ENCODE measurements at places on chromosomes 1 and 21. TPM values are rescaled to one million over a fixed set of nuclear protein-coding genes. Genes with fewer than 3 reads are reported as not detected.

- no peak for DNase-seq
Observed at GRCh38 chr1:42732126-42732680, 7.8 kb downstream of the CLDN19 start.

DNA sequence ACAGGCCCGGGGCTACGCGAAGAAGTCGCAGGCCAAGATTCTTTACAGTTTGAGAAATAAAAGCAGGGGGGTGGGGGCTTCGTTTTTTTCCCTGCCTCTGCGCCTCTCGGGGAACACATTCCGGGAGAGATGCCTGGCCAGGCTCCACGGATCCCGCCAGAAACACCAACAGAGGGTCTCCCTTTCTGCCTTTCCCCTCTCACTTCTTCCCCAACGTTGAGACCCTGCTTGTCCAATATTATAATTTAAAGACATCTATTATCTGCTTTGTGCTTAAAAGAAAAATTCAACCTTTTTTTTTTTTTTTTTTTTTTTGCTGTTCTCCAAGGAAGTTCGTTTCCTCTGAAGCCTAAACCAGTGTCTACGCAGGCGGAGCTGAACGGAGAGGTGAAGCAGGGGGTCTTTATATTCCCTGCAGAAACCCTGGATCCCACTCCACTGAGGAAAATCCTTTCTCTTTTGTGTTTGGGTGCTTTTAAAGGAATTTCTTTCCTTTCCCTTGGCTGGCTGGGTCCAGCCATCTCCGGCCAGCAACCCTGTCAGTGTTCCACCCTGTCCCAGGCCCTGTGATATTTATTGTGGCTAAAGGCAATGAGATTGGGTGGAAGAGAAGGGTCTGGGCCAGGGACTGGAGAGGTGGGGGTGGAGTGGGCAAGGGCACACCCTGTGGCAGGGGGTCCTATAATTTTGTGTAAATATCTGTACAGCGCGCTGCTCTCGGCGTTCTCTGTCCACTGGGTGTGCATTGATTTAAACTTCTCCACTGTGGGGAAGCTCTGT is 2.2 kb downstream of the FOXD2 start:
- DNase-seq = no peak

Gene TOMM40L
- 9.6 TPM for polyA plus RNA-seq

DNA sequence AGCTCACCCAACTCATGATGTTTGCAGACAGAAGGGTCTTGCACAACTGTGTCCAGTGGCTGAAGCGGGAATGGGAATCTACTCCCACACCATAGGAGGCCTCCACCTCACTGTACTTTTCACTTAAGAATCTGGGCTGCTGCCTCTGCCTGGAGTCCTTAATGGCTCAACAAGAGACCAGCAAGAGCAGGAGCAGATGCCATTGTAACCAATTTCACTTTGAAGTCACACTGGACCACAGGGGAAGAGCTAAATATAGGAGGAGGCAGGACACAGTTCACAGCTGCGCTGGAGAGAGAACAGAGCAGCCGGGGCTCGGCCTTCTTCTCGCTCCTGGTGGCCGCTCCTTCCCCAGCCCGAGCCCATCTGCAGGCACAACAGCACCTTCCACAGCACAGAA is 120.4 kb downstream of the SIPA1L2 start:
- no peak for DNase-seq

- no peak for DNase-seq
Observed at GRCh38 chr1:247295274-247295684, 36.4 kb downstream of the ZNF496 start.

Gene PDZK1IP1
- not detected for polyA plus RNA-seq

DNA sequence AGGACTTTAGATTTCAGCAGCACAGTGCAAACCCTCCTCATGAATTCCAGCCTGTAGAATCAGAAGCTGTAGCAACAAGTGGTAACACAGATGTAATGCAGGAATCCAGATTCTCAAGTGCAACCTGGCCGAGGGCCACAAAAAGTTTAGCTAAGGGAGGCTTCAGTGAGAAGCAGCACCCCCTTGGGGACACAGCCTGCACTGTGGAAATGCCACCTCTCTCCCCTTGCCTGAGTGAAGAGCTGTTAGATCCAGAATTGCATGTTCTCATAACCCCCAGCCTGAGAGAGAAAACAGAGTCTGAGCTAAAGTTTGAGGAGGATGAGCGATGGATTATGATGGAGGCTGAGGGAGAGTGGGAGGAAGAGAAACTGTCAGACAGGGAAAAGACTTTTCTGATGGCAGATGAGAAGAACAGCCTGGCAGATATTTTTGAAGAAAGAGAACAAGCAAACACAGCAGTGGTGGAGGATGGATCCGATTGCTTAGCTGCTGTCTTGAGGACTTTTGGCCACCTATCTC is 80.5 kb upstream of the BMP8A start:
- peak; percentile 71 for DNase-seq

Gene TFF2
- not detected for polyA plus RNA-seq

GRCh38 chr1:201112173-201112731 is at the start of gene CACNA1S:
Gene CACNA1S (minus strand): TSS chr1:201112426. CDS start chr1:201112339, 87 bp downstream.
- no peak for DNase-seq

DNA sequence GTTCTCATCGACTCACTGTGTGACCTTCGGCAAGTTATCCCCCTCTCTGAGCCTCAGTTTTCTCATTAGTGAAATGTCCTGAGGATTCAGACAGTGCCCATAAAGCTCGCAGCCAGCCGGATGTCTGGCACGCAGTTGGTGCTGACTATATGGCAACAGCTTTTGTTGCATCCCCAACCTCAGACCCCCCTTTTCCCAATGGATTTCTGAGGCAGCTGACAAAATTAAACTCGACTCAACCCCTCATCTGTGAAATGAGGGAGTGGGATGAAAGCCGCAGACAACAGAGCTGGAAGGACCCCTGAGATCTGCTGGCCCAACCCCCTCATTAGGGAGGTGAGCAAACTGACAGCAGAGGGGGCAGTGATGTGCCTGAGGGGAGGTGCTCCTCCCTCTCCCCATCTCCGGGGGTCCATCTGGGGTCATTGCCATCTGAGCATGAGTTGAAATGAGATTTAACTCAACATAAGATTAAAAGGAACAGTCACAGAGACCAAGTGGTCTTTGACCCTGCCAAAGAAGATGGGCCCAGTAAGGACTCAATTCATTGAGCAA is 40.4 kb downstream of the NKAIN1 start:
- no peak for DNase-seq

GRCh38 chr1:183512450-183512849 is 40.2 kb downstream of the SMG7 start:
- no peak for DNase-seq

DNA sequence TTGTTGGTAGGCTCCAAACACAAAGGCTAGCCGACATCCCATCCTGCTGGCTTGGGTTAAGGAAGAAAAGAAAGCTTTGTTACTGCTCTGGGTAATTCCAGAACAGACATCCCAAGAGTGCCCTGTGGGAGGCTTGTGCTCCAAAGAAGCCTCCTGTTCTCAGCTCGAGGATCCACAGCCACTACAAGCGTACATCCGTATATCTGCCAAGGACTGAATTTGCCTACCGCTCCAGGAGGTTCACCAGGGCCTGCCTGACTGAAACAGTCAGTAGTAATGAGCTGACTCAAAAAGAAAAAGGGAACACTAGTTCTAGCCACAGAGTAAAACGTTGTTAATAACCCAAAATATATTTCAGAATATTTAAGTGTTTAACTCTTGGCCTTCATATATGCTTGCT is 24.8 kb upstream of the MUTYH start:
- DNase-seq = no peak

GRCh38 chr1:72178266-72178665 is 104.1 kb downstream of the NEGR1 start:
- no peak for DNase-seq

DNA sequence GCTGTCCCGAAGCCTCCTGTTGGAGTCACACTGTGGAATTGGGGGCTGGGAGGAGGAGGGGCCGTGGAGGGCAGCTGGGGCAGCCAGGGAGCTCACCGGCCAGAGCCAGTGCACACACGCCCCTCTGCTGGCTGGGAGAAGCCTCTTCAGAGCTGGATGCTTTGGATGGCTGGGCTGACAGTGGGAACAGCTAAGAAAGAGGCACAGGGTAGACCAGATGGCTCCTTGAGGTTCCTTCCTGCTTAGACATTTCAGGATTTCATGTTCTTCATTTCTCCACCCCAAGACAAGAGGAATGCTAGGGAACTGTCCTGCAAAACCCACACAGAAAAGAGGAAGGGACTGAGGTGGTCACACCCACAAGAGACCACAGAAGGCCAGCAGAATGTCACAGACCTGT is 254.8 kb upstream of the VAMP3 start:
- no peak for DNase-seq

DNA sequence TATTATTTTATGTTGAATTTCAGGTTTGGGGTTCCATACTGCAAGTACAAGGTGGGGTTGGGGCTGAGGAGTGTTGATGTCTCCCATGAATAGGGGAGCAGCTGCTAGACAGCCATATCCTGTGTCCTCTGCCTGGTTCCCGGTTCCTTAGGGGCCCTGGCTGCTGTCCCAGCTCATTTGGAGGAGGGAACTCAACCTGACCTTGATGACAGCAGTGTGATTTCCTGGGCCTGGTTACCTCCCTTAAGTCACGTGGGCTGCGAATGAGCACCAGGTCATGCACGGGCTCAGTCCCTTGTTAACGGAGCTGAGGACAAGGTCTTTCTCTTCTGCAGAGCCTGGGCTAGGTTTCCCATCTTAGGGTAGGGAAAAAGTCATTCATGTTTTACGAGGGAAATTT is 85.1 kb downstream of the MTR start:
- no peak for DNase-seq

DNA sequence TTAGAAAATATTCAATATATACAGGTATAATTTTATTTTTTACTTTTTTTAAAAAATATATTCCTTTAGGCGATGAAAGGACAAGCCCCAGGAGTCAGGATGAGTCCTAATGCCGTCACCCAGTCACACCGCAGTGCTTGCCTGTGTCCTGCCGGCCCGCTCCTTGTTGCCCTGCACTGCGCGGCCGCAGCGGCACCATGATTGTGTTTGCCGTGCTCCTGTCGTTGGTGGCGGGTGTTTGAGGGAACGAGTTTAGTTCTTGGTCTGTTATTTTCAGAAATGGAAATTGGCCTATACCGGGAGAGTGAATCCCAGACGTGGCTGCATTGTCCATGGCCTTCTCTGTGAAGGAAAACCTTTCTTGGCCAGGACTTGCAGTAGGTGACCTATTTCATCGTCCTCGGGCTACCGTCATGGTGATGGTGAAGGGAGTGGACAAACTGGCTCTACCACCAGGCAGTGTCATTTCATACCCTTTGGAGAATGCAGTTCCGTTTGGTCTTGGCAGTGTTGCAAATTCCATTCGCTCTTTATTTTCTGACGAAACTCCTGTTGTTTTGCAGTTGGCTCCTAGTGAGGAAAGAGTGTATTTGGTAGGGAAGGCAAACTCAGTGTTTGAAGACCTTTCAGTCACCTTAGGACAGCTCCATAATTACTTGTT is 45.9 kb upstream of the CRB1 start:
- DNase-seq = no peak

- DNase-seq = peak; percentile 55
Observed at GRCh38 chr1:85360730-85361493, 84.5 kb upstream of the BCL10 start.

DNA sequence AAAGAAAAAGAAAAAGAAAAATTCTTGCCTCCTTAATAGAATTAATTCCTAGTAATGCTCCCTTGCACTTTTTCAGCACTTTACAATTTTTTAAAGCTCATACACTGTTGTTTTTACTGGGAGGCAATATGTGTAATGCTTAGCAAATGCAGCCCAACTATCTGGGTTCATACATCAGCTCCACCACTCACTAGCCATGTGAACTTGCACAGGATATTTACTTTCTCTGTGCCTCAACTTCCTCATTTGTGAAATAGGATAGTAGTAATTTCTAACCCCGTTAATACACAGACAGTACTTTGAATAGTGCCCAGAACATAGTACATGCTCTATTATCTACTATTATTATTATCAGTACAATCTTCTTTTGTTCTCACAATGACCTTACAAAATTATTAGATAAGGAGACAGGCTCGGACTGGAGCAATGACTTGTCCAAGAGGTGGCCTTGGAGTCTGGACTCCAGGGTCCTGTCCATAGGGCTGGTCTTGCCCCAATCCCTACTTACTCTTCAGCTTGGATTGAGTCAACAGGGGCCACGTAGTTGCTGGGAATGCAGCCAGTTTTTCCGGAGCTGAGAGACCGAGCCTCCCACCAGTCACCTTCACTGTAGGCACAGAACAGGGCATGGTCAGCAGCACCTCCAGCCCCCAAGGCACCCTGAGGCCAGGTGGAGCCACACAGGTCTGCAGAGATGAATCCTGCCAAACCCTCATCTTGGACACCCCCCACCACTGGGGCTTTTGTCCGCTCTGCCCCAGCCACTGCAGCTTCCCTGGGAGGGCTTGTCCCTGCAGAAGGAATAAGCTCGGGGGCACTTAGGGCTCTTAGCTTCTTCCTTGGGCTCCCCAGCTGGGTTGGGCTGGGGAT is 13.7 kb downstream of the FGR start:
- no peak for DNase-seq

Gene PPP1R8
- 59.8 TPM for polyA plus RNA-seq

DNA sequence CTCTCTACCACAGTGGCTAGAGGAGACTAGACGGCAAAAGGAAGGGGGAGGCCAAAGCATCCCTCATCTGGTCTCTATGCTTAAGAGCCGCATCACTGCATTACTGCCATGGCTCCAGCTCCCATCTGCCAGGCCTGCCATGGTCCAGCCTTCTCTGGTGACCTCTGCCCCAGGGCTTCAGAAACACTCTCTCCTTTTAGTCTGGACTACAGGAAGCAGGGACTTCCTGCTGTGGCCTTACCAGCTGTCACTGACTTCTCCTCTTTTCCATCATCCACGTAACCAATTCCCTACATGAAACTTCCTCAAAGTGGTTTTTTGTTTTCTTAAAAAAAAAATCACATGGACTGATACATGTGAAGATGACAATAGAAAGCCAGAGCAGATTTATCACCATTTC is 323.1 kb upstream of the NFIA start:
- DNase-seq = no peak
